ENCODE measurements at places on chromosomes 16 and 17.

DNA sequence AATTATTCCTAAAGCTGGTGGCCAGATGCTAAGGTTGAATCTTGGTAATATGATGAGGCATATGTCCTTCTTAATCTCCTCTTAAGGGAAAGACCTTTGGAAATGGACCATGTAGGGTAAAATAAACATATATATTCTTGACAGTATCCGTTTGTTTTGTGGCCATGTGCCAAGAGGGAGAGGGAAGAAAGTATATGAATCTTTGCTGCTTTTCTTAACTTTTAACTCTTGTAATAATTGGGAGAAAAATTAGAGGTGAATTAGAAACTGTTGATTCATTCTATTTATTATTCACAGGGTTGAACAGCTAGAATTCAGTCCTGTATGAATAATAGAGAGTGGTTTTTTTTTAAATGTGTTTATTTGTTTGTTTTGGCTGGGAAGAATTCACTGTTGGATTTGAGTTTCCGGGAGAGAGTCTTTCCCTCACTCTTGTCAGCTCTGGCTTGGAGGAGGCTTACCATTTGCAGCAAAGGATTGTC lies 31.6 kb downstream of the AATF start:
- DNase-seq: no peak

- DNase-seq: no peak
Observed at GRCh38 chr16:6016530-6017184, 919.1 kb upstream of the EEF2KMT start.

- no peak for DNase-seq
Observed at GRCh38 chr17:13725288-13725990, 123.7 kb upstream of the HS3ST3A1 start.

DNA sequence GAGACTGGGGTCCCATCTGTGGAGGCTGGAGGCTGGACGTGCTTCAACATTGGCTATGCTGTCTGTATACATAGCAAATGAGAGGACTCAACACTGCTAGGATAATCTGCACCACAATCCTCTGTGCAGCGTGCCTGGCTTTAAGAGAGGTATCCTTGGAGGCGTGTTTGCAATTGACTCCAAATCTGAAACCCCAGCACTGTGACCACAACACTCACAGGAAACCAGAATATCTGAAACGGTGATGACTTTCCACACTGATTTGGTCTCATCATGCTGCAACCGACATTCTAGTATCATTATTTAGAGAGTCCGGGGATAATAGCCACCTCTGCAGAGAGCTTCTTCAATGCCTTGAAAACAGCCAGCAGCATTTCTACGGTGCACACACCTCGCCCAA lies 35.1 kb downstream of the TLE7 start:
- DNase-seq: no peak

DNA sequence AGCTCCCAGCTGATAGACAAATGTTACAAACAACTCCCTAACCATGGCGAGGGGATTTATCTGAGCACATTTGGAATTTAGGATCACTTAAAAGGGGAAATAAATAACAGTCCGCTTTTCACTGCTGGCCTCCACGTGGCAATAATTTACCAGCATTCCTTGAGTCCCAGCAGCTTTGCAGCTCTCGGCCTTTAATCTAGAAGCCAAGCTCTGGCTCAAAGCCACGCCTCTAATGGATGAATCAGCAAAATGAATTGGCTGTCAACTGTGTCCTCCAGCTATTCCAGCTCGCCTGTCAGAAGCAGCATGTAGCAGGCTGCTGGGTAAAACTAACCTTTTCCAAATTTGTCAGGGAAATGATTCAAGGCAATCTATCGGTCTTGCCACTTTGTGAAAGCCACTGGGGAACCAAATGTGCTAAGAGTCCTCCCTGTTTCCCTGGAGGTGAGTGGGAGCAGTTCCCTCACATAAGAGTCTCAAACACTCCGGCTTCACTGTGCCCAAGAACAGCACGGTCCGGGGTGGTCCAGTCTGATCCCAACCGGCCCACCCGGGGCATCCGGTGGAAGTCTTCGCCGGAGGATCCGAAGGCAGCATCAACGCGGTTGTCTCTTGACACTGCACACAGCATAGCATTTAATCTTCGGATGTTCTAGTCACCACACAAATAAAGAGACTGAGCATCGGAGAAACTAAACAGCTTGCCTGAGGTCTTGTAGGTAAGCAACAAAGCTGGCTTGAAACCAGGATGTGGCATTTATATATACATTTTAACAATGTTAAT lies 143.3 kb downstream of the PARN start:
- DNase-seq: no peak

DNA sequence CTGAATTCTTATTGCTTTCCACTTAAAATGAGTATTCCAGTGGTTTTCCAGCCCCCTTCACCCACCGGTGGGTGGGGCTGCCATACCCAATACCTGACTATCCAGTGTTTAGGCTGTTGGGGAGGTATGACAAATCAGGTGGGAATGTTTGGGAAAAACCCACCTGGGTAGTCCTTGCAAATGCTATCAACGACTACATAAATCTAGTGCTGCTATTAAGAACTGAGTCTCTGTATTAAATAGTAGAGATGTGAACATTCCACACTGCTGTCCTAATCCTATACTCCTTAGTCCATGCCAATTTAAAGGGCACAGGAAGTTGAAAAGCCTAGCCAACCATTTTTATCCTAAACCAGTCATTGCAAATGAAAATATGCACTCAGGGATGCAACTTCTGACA lies 126.6 kb downstream of the AXIN2 start:
- DNase-seq: no peak

GRCh38 chr17:51228161-51228560 lies 31.7 kb downstream of the MBTD1 start:
- DNase-seq: no peak

- no peak for DNase-seq
Observed at GRCh38 chr16:85235991-85236817, 123.9 kb upstream of the CIBAR2 start.

GRCh38 chr17:80817861-80818260 lies 173.8 kb upstream of the CHMP6 start:
- no peak for DNase-seq

GRCh38 chr17:39143552-39144093 lies 7.8 kb downstream of the PLXDC1 start:
- DNase-seq: no peak

DNA sequence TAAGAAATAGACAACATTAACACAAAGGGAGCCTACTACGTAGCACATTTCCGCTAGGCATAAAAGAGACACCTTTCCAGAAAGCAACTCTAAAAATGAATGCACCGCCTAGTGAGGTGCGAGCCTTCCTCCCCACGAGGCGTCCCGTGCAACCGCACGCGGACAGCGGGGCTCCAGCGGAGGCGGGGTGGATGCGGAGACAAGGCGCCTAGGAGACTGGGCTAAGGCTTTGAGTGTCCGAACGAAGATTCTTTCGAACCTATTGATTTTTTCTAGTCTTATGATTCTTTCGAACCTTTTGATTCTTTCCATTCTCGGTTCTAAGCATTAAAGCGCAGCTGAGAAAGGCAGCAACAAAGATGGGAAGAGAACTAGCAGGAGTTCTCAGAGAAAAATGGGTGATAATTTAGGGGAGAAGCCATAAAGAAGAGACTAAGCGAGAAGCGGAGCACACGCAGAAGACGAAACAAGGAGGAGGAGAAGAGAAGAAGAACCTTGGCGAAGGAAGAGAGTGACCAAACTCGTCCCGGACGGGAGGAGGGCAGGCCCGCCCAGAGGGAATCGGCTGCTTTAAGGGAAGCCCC lies 394 bp upstream of the CPD start:
- peak; percentile 18 for DNase-seq

- no peak for DNase-seq
Observed at GRCh38 chr17:63390090-63390489, 56.0 kb downstream of the CYB561 start.

GRCh38 chr16:82636958-82637357 lies 10.2 kb downstream of the CDH13 start:
- no peak for DNase-seq

- peak; percentile 27 for DNase-seq
Observed at GRCh38 chr17:77319211-77320043, 178.7 kb downstream of the SEC14L1 start.

- peak; percentile 1 for DNase-seq
Observed at GRCh38 chr16:72666267-72666666, 381.7 kb downstream of the ZFHX3 start.

DNA sequence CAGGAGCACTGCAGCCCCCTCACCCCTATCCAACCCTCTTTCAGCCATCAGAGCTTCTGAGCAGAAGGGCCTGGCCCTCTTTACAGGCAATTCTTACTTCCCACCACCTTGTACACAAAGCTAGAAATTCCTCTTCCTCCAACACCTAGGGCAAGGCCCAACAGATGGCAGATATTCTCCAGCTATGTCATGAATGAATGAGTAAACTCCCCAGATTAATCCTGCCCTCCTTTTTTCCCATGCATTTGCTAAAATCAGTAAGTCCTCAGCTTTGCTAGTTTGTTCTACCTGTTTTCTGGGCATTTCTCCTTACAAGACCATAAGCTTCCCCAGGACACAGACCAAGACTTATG lies 20.4 kb upstream of the MRPS23 start:
- no peak for DNase-seq

- DNase-seq: no peak
Observed at GRCh38 chr16:70712942-70713341, 27.1 kb upstream of the MTSS2 start.

- DNase-seq: peak; percentile 26
Observed at GRCh38 chr17:29292992-29293889, 707 bp downstream of the NUFIP2 start.

GRCh38 chr16:50956637-50957036 lies 194.4 kb downstream of the SALL1 start:
- no peak for DNase-seq

DNA sequence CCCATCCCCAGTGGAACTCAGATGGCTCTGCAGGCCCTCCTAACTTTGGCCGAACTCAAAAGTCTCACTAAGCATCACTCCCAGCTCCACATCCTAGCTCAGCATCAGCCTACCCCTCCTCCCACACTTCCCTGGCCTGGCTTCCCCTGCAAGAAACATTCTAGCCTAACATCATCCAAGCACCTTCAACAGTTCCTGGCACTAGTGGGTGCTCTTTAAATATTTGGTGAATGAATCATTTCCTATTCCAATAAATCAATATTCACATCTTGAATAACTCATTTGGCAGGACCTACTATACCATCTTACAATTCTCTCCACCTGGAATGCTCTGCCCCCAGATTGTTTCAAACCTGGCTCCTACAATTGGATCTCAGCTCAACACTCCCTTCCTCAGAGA lies 11.0 kb upstream of the BBS2 start:
- DNase-seq: no peak

- DNase-seq: no peak
Observed at GRCh38 chr16:6032438-6032837, 934.8 kb upstream of the EEF2KMT start.

- no peak for DNase-seq
Observed at GRCh38 chr16:21194771-21195301, 16.5 kb downstream of the ZP2 start.

DNA sequence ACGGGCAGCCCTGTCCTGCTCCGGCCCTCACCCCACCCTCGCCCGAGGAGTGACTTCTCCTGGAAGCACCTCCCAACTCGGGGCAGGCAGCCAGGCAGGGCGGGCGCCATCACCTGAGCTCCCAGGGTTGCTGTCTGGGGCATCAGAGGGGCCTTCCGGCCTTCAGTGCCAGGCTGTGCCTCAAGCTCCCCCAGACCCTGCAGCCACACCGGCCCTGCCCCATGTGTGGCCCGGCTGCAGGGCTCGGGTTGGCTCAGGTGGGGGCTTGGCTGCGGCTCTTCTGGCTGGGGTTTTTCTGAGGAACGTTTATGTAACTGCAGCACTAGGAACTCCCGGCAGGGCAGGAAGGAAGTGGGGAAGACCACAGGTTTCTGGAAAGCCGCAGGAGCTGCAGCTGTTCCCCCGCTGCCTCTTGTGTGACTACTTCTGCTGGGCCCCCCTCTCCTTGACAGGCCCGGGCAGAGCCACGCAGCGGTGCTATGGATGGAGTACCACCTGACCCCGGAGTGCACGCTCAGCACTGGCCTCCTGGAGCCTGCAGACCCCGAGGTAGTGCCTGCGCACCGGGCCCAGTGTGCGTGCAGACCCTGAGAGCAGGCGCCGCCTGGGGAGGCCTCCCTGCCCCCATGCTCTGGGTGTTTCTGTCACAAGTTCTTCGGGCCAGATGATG lies 45.6 kb downstream of the PRMT7 start:
- DNase-seq: peak; percentile 59

DNA sequence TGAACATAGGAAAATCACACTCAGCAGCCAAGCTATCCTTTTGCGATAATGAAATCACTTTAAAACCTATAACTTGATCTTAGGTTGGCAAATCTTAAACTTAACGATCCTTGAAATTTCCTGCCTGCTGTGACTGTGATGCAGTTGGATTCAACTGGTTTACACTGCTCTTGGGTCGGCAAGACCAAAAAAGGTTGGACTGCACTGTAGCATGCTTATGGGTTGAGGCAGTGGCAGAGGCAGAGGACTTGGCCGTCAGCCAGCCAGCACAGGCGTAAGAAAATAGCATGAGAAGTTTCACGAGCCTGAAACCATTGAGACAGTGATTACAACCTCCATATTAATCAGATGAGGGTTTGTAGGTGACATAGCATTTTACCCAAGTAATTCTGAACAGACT lies 21.4 kb downstream of the WSB1 start:
- DNase-seq: no peak

- DNase-seq: no peak
Observed at GRCh38 chr17:11353601-11354000, 112.6 kb downstream of the SHISA6 start.

GRCh38 chr16:74305281-74305680 lies 8.7 kb downstream of the PSMD7 start:
- no peak for DNase-seq

DNA sequence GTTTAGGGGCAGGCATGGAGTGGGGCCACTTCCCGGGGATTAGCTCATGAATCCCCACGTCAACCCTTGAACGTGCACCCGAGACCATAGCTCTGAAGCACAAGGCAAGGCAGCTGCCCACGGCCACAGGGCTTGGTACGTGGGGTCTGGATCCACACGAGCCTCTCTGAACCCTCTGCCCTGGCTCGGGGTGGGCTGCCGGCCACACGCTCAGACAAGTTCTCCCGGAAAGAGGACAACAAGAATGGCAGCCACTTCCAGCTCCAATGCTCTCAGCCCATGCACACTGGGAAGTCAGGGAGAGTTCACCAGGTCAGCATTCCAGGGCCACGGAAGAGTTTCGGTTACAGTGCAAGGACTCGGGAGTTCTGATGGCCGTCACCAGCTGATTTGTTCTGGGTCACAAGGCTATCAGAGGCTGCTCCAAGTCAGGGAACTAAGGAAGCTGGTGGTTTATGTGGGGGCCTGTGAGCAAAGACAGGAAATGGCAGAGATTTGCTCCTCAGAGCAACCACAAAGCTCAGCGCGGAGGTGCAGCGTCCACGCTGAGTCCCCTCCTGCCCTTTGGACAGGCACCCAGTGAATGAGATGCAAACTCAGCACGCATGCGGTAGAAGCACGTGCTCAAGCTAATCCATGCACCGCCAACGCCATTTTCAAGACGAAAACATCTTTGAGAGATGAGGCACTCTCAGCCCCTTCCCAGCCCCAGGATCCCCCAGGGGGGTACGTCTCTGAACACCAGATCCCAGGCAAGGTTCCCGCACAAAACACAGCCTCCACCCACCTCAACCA lies 356.4 kb downstream of the FOXL1 start:
- no peak for DNase-seq

GRCh38 chr17:61970030-61970429 lies 42.2 kb upstream of the INTS2 start:
- DNase-seq: no peak

All from stimulated activated naive CD4-positive, alpha-beta T cell (primary cell).